Hepatocyte (in vitro differentiated cells): ENCODE measurements at places on chromosomes 16 and 17. TPM values are rescaled to one million over a fixed set of nuclear protein-coding genes. Genes with fewer than 3 reads are reported as not detected.

DNA sequence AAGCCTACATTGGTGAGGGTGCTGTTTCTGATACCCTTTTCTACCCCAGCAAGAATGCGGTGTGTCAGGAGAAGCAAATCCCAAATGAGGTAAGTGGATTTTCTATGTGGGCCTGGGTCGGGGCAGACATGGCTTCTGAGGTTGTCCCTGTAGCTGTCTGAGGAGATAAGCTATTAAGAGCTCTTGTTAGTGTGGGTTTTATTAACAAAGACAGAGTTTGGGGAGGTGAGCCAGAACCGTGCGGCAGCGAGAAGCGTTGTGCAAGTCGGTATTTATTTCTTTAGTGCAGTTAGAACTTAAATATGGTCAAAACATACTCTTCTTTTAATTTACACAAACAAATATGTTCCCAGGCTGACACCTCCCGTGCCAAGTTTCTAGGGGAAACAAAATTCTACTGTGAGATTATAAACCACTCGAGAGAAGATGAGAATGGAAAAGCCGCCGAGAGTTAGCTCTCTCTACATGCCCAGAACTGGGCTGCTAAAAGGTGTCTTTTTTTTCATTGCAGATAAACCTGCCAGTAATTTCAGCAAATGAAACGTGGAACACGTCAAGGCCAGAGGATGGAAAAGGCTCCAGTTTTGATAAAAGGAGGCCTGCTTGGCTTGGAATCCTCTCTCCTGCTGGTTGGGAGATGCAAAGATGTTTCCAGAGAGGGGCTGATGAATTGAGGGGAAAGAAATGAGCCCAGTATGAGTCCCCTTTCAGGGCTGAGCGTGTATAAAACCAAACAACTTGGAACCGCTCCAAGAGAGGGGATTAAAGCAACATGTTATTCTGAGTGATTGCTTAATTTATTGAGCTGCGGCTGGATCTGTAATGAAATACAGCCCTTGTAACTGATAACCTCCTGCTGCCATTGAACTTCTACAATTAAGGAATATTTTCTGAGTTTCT lies 254.6 kb downstream of the MRTFB start:
- no peak overlapping the region for H3K27ac ChIP-seq
- peaks cover 12% of the 10 kb centered on the region for H3K4me1 ChIP-seq
- no peak for DNase-seq
- no peak overlapping the region for H3K4me3 ChIP-seq
- no peaks in the 10 kb centered on the region for H3K27me3 ChIP-seq

DNA sequence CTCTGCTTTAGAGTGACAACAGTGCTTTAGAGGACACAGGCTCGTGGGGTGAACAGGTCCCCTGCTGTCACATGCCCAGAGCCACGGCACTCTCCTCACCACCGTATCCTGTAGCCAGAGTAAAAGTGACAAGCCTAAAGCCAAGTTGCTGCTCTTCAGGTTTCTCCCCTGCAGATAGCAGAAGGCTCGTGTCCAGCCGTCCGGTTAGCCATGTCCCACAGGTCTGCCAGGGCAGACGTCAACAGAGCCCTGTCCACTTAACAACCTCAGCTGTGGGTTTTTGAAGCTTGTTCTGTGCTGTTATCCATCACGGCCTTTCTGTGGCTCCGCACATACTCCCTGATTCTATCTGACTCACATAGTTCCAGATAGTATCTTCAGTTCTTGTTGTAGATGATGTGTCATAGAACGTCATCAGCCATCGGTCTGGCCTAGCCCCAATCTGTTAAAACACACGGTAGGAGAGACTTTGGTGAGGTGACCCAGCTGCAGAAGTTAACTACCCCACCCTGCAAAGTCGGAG lies 100.7 kb downstream of the SOCS1 start:
- peaks cover 9% of the 10 kb centered on the region for H3K4me1 ChIP-seq
- no peaks in the 10 kb centered on the region for H3K36me3 ChIP-seq
- no peak overlapping the region for H3K4me3 ChIP-seq
- no peaks in the 10 kb centered on the region for H3K27me3 ChIP-seq
- no peak overlapping the region for H3K27ac ChIP-seq

GRCh38 chr16:82660075-82660645 lies 33.4 kb downstream of the CDH13 start:
- H3K4me1 ChIP-seq = no peaks in the 10 kb centered on the region
- no peak for DNase-seq
- H3K36me3 ChIP-seq = no peaks in the 10 kb centered on the region
- no peak overlapping the region for H3K27ac ChIP-seq
- H3K4me3 ChIP-seq = no peak overlapping the region

GRCh38 chr16:85491058-85491771 lies 121.9 kb upstream of the GSE1 start:
- no peak overlapping the region for H3K27ac ChIP-seq
- H3K36me3 ChIP-seq = no peaks in the 10 kb centered on the region
- peaks cover 17% of the 10 kb centered on the region for H3K4me1 ChIP-seq
- no peak overlapping the region for H3K4me3 ChIP-seq
- no peaks in the 10 kb centered on the region for H3K27me3 ChIP-seq

- H3K4me1 ChIP-seq = peaks cover 6% of the 10 kb centered on the region
- H3K27ac ChIP-seq = no peak within 1 kb of the TSS
- no peaks in the 10 kb centered on the region for H3K36me3 ChIP-seq
- H3K27me3 ChIP-seq = peaks cover 48% of the 10 kb centered on the region
- H3K4me3 ChIP-seq = no peak within 1 kb of the TSS
These were observed at the start of gene CACNG3 for GRCh38 chr16:24255456-24256371. Gene CACNG3, plus strand, starts transcription at chr16:24256335. Its CDS starts 420 bp downstream, at chr16:24256755.

- no peaks in the 10 kb centered on the region for H3K36me3 ChIP-seq
- peak overlapping the region; percentile 94 for H3K4me3 ChIP-seq
- H3K27ac ChIP-seq = peak overlapping the region; percentile 93
- no peaks in the 10 kb centered on the region for H3K27me3 ChIP-seq
- peaks cover 12% of the 10 kb centered on the region for H3K4me1 ChIP-seq
These were observed 837 bp downstream of the LRRC59 start for GRCh38 chr17:50396261-50397110.

- no peaks in the 10 kb centered on the region for H3K36me3 ChIP-seq
- no peaks in the 10 kb centered on the region for H3K4me1 ChIP-seq
- peak within 1 kb of the TSS; percentile 54 for H3K4me3 ChIP-seq
These were observed at the start of gene CORO1A for GRCh38 chr16:30183233-30184095. Gene CORO1A, plus strand, starts transcription at chr16:30183602. Its CDS starts 1,608 bp downstream, at chr16:30185210.

DNA sequence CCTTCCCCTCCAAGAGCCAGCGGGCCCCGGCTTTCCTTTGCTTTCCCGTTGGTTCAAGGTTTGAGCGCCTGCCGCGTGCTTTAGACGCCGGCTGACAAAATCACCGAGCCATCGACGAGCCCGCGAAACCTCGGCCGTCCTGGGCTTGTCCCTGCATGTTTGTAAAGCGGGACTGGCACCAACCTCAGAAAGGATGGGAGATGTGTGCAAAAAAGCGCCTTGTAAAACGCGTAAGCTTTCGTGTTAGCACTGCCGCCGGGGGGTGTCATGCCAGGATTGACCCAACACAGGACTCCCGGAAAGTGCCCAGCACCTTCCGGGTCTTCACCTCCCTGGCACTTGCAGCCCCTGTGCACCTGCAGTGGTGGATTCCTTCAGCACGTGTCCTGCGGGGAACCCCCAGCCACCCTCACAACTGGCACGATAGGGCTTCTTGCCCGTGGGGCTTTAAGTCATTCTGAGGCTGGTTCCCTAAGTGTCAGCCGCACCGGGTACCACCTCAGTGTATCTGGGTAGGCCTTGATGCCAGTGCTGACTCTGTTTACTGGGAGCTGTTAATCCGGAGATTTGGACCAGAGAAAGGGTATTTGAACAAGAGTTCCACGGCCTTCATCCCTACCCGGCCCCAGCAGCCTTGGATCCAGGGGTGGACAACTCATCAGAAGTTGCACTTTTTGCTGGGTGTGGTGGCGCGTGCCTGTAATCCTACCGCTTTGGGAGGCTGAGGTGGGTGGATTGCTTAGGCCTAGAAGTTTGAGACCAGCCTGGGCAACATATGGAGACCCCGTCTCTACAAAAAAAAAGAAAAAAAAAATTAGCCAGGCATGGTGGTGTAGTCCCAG lies 817 bp downstream of the NDUFAF8 start:
- no peaks in the 10 kb centered on the region for H3K27me3 ChIP-seq
- peak overlapping the region; percentile 44 for H3K27ac ChIP-seq
- peaks cover 21% of the 10 kb centered on the region for H3K4me1 ChIP-seq
- DNase-seq = peak; percentile 35
- H3K4me3 ChIP-seq = peak overlapping the region; percentile 66

GRCh38 chr16:89460556-89460955 lies 29.8 kb downstream of the ANKRD11 start:
- no peak overlapping the region for H3K4me3 ChIP-seq
- no peak overlapping the region for H3K27ac ChIP-seq
- H3K36me3 ChIP-seq = no peaks in the 10 kb centered on the region
- H3K4me1 ChIP-seq = no peaks in the 10 kb centered on the region

DNA sequence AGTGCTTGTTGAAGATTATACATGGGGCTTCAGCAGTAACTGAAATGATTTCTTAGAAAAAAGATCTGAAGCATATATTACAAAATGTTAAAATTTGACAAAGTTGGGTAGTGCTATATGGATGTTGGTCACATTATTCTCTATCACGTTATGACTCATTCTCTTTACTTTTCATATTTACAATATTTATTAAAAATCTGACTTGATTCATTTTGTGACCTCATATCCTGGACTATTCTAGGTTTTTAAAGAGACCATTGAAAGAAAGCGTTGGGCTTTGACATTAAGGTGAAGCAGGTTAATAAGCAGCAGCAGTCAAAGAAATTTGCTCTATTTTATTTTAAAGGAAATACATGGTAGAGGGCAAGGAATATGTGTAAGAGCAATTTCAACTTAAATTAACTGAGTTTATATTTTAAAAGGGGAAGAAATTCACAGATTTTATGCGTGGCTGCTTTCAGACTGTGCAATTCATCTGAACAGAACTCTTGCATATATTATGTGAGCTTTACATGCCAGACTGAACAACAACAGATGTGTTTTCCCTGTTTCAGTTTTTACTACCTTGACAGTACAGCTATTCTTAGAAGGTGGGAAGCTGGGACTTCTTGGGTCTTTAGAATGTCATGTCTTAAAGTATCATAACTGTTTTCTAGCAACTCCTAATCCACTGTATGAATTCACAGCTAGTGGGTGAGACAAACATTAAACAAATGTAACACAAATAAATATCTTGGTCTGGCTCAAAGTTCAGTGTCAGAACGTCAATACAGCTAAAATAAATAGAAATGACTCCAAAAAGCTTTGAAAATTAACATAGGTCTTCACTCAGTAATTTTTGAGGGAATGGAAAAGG lies 10.4 kb upstream of the FAM20A start:
- no peak for DNase-seq
- H3K27ac ChIP-seq = no peak overlapping the region
- no peaks in the 10 kb centered on the region for H3K4me1 ChIP-seq
- no peaks in the 10 kb centered on the region for H3K27me3 ChIP-seq
- H3K36me3 ChIP-seq = no peaks in the 10 kb centered on the region

The KRTAP4-6 gene
- not detected in 2 replicates for total RNA-seq
